ENCODE measurements at places on chromosomes 7 and 10. TPM values are rescaled to one million over a fixed set of nuclear protein-coding genes. Genes with fewer than 3 reads are reported as not detected.

- H3K27me3 ChIP-seq: no peaks in the 10 kb centered on the region
- no peaks in the 10 kb centered on the region for H3K4me1 ChIP-seq
- H3K36me3 ChIP-seq: no peaks in the 10 kb centered on the region
- DNase-seq: no peak
- H3K27ac ChIP-seq: no peak overlapping the region
These were observed 59.8 kb downstream of the BAMBI start for GRCh38 chr10:28737096-28737495.

- no peak overlapping the region for H3K4me3 ChIP-seq
- DNase-seq: no peak
- no peaks in the 10 kb centered on the region for H3K27me3 ChIP-seq
- H3K27ac ChIP-seq: no peak overlapping the region
- H3K36me3 ChIP-seq: no peaks in the 10 kb centered on the region
These were observed 201.9 kb upstream of the KAT6B start for GRCh38 chr10:74624501-74624900.

DNA sequence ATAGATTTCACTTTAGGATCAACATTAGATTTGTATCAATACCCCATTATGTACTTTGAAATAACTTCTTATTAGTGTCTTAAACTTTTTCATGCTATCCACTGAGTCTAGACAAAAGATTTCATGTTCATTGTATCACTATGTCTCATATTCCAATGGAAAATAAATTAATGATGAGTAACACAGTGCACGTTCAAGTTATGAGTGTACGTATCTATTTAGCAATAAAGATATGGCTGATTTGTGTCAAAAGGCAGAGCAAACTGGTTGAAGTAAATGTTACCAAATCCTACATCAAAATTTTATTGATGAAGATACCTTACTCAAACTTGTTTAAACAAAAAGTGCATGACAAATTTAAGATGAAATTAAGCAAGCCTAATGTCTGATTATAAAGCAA lies 102.4 kb downstream of the SEMA3E start:
- H3K36me3 ChIP-seq: no peaks in the 10 kb centered on the region
- DNase-seq: no peak
- H3K4me1 ChIP-seq: no peaks in the 10 kb centered on the region
- no peak overlapping the region for H3K27ac ChIP-seq
- no peaks in the 10 kb centered on the region for H3K27me3 ChIP-seq

GRCh38 chr10:8026349-8027259 lies 27.9 kb upstream of the GATA3 start:
- DNase-seq: no peak
- no peaks in the 10 kb centered on the region for H3K4me1 ChIP-seq
- no peak overlapping the region for H3K4me3 ChIP-seq
- no peaks in the 10 kb centered on the region for H3K36me3 ChIP-seq
- H3K27ac ChIP-seq: no peak overlapping the region

- no peak overlapping the region for H3K4me3 ChIP-seq
- H3K36me3 ChIP-seq: no peaks in the 10 kb centered on the region
- H3K27ac ChIP-seq: no peak overlapping the region
- H3K27me3 ChIP-seq: no peaks in the 10 kb centered on the region
These were observed 29.9 kb upstream of the ZMIZ1 start for GRCh38 chr10:79038841-79039201.

DNA sequence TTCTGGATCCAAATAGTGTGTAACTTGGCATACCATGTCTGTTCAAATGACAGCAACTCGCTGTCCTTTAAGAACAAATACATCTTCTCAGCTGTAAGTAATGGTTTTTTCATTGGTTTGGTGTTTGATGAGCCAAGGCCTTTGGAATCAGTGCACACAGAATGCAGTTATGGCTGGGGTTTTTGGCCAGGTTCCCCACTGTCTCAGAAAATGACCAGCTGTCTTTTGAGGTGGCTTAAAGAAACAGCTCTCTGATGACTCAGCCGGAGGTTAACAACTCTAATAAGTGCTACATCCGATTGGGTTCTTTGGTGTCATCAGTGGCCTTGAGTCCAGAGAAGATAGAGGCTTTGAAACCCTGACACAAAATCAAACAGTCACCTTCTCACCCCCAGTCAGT lies 688.4 kb downstream of the REEP3 start:
- no peaks in the 10 kb centered on the region for H3K27me3 ChIP-seq
- no peaks in the 10 kb centered on the region for H3K36me3 ChIP-seq
- no peak overlapping the region for H3K27ac ChIP-seq

GRCh38 chr7:157826566-157826965 lies 489.8 kb downstream of the DNAJB6 start:
- H3K36me3 ChIP-seq: no peaks in the 10 kb centered on the region
- H3K4me3 ChIP-seq: no peak overlapping the region
- H3K27ac ChIP-seq: no peak overlapping the region
- DNase-seq: no peak
- H3K27me3 ChIP-seq: no peaks in the 10 kb centered on the region

DNA sequence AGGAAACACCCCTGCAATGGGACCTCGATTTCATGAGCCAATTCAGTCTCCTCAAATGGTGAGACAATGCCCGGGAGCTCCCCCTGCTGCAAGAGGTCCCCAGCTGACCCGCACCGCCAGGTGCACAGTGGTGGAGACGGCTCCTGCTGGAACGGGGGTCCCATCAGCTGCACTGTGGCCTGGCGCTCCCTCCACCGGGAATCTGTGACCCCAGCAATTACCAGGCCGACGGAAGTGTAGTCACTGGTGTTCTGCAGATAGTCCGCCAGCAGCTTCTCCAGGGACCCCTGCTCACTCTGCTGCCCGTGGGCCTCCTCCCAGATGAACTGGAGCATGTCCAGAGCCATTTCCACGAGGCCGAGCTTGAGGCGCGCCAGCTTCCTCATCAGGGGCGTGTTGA lies 64.9 kb upstream of the NKX6-2 start:
- H3K27ac ChIP-seq: no peak overlapping the region
- H3K36me3 ChIP-seq: no peaks in the 10 kb centered on the region
- peak; percentile 12 for DNase-seq

DNA sequence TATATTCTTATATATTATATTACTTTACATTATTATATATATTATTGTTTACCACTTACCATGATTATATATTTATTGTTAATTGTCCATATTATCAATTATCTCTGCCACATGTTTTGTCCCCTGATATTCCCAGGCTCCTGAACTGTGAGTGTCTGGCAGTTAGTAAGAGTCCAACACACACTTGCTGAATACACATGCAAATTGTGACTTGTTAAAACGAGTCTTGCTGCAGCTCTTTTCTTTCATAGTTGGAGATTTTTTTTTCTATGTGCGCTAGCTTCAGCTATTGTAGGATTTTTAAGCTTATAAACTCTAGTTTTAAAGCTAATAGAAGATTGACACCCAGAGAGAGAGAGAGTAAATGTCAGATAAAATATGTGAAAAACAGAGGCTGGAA lies 207.8 kb upstream of the FAM3C start:
- no peaks in the 10 kb centered on the region for H3K27me3 ChIP-seq
- no peaks in the 10 kb centered on the region for H3K4me1 ChIP-seq
- H3K27ac ChIP-seq: no peak overlapping the region
- no peaks in the 10 kb centered on the region for H3K36me3 ChIP-seq
- DNase-seq: no peak
- no peak overlapping the region for H3K4me3 ChIP-seq

DNA sequence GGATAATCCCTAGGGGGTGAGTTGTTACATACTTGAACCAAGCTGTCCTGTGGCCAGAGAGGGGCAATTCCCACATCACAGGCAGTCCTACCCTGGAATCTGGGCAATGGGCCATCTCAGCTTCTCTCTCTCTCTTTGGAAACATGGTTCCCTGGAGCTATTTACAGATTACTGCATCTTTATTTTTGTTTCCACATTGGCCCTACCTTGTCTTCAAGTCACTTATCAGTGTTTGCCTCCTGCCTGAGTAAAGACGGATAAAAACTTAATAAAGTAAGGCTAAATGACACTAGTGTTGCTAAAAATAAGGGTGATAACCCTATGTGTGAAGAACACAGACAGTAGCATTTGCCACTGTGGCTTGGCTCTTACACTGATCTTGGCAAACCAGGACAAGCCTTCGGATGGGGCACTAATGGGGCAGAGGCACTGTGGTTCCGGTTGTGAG lies 228.2 kb downstream of the GFRA1 start:
- no peaks in the 10 kb centered on the region for H3K36me3 ChIP-seq
- H3K4me1 ChIP-seq: no peaks in the 10 kb centered on the region
- no peak for DNase-seq
- H3K27me3 ChIP-seq: no peaks in the 10 kb centered on the region

DNA sequence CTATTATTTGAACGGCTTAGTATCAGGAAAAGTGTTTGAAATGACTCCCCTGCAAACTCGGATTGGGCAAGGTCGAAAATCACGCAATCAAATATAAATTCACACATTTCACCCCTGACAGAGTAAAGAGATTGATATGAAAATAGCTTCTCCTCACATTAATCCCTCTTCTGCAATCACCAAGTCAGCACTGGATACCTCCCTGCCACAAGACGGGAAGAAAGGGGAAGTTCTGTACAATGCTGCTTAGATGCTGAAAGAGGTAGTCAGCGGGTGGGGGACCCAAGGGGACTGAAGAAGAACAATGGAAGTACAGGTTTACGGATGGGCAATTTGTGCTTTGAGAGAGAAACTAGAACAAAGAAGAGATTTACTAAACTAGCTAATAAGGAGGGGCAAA lies 72.0 kb upstream of the ANK3 start:
- no peaks in the 10 kb centered on the region for H3K36me3 ChIP-seq
- H3K27me3 ChIP-seq: no peaks in the 10 kb centered on the region
- H3K27ac ChIP-seq: no peak overlapping the region
- no peaks in the 10 kb centered on the region for H3K4me1 ChIP-seq
- DNase-seq: no peak

DNA sequence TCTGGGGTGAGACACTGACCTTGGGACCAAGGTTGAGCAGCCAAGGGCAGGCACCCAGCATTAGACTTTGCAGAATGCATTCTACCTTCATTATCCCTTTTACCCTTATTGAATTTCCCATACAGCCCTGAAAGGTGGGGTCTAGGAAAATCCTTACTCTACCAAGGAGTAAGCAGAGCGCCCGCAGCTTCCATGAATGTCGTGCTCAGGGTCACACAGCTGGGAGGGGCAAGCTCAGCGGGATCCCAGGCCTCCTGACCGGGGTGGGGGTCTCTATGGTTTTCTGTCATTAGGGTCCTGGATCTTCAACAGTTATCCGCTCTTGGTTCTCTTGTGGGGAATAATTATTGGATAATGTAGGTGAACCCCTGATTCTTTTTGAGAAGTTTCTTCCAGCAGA lies 30.7 kb upstream of the BTBD16 start:
- DNase-seq: no peak
- H3K27me3 ChIP-seq: no peaks in the 10 kb centered on the region

GRCh38 chr7:132643302-132643701 lies 67.0 kb upstream of the PLXNA4 start:
- H3K4me3 ChIP-seq: no peak overlapping the region
- no peaks in the 10 kb centered on the region for H3K27me3 ChIP-seq
- no peak for DNase-seq
- no peaks in the 10 kb centered on the region for H3K4me1 ChIP-seq
- no peak overlapping the region for H3K27ac ChIP-seq
- H3K36me3 ChIP-seq: no peaks in the 10 kb centered on the region

GRCh38 chr7:106717955-106718871 lies 57.3 kb upstream of the CCDC71L start:
- H3K27me3 ChIP-seq: no peaks in the 10 kb centered on the region
- H3K4me3 ChIP-seq: no peak overlapping the region
- DNase-seq: peak; percentile 21
- no peaks in the 10 kb centered on the region for H3K36me3 ChIP-seq
- no peak overlapping the region for H3K27ac ChIP-seq

DNA sequence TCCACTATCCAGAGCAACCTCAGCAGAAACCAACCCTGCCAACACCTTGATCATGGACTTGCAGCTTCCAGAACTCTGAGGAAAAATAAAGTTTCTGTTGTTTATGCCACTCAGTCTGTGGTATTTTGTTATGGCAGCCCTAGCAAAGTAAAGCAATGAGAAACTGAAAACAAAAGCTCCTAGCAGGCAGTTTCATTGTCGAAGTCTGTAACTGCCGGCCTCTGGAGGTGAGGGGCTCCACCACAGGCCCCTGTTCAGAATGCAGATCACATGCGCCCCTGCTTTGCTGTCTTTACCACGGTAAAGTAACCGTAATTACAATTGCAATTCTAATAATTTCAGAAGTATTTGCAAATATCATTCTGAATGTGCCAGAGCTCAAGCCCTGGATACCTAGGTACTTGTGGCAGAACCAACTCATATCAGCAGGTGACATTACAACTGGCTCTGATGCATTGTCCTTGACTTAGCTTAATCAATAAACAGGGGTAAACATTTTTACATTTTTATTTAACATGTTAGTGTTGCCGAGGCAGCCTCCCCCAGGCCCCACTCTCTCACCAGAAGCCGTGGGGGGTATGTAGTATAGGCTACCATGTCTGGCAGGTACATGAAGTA lies 193.2 kb downstream of the ELMO1 start:
- H3K4me3 ChIP-seq: no peak overlapping the region
- no peaks in the 10 kb centered on the region for H3K27me3 ChIP-seq
- no peak overlapping the region for H3K27ac ChIP-seq
- H3K4me1 ChIP-seq: no peaks in the 10 kb centered on the region

- no peak for DNase-seq
- no peak overlapping the region for H3K4me3 ChIP-seq
- H3K27me3 ChIP-seq: no peaks in the 10 kb centered on the region
- H3K27ac ChIP-seq: no peak overlapping the region
- H3K4me1 ChIP-seq: no peaks in the 10 kb centered on the region
These were observed 267.9 kb upstream of the SP8 start for GRCh38 chr7:21054427-21055112.

DNA sequence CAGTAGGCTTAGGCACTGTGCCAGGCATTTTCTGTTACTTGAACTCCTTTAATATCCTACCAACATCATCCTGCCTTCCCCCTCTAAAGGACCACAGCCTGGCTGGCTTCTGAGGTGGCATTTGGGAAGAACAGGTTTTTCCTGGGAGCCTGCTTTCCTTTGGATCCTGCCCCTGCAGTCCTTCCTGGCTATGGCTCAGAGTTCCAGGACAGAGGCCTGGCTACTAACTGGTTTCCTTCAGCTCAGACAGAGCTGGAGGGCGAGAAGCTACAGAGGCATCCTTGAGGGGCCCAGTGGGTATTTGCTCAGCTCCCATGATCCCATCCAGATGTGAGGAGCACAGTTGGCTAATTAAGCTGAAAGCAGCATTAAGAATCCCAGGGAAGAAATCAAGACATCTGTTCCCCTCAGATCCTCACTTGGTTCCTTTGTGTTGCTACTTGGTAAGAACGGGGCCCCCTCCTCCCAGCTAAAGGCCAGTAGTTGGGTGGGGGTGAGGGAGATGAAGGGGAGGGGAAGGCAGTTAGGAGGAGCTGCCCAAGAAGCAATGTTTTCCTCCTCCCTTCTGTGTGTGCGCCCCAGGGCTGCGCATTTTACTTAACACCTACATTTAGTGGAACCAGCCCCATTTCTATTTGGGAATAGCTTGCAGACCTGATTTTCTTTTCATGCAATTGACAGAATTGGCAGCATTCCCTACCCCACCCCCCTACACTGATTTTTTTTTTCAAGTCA lies 142.6 kb upstream of the SORCS3 start:
- no peak overlapping the region for H3K4me3 ChIP-seq
- H3K27ac ChIP-seq: no peak overlapping the region
- no peak for DNase-seq
- H3K36me3 ChIP-seq: no peaks in the 10 kb centered on the region
- H3K27me3 ChIP-seq: no peaks in the 10 kb centered on the region
- no peaks in the 10 kb centered on the region for H3K4me1 ChIP-seq

Gene SNX8
- 36.7 TPM for total RNA-seq

Gene PNLIPRP3
- not detected for total RNA-seq

Gene NME8
- not detected for total RNA-seq

Gene GPR85
- total RNA-seq: 0.35 TPM

Gene PNLIPRP1
- 2.5 TPM for total RNA-seq

Gene EVX1
- 0.32 TPM for total RNA-seq

Gene FFAR4
- total RNA-seq: 48.2 TPM

Gene ZNF488
- total RNA-seq: 1.3 TPM
